ENCODE measurements at places on chromosomes 7 and 10. TPM values are rescaled to one million over a fixed set of nuclear protein-coding genes. Genes with fewer than 3 reads are reported as not detected.

Gene BAMBI
- total RNA-seq: 3.5 TPM

- no peak for DNase-seq
These were observed 30.6 kb upstream of the SEMA3C start for GRCh38 chr7:80949449-80949848.

- no peak for DNase-seq
These were observed 343.7 kb downstream of the TCERG1L start for GRCh38 chr10:130967784-130968183.

DNA sequence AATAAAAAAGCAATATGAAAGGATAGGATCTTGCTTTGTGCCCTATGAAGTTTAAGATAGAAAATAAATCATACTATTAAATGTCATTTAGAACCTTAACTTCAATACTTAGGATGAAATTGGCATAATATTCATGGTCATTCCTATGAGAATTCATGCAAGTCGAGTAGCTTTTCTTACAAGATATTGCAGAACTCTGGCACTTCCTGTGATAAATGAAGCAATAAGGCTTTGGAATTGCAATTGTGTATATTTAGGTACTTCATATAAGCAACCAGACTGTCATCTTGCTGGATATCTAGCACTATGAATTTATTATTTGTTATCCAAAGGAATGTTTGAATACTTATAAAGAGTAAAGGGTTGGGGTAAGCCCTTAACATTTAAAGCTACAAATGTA is 116.5 kb downstream of the ZNF438 start:
- no peak for DNase-seq

DNA sequence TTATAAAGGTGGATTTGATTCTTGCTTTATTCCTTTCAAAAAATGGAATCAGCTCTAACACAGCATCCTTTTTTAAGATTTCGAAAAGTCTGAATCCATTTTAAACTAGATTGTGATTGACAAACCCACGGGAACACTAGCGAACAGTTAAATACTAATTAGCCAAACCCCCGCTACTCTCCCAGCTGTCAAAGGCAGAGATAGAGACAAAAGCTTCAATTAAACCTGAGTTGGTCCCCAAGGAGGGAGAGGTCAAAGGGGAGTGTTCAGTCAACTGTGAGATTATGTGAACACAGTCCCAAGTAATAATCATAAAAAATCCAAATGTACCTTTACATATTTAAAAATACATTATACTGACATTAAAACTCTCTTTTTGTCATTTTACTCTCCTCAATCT is 65.7 kb upstream of the TBX20 start:
- no peak for DNase-seq

Gene SLK
- total RNA-seq: 24.6 TPM

DNA sequence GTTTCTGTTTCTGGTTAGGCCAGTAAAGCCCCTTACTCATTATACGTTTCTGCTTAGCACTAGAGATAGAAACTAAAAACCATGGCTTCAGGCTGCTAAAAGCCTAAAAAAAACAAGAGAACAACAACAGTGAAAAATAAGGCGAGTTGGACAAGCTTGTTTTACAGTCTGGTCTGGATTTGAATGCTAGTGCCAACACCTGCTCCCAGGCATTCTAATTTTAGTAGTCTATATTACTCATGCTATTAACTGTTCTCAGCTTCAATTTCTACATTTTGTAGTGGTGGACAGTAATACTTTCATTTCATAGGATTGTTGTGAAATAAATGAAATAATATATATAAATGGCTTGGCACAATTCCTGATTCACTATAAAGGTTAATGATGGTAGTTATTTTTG is 108.5 kb downstream of the HBP1 start:
- DNase-seq: no peak

Gene MEOX2
- total RNA-seq: not detected

DNA sequence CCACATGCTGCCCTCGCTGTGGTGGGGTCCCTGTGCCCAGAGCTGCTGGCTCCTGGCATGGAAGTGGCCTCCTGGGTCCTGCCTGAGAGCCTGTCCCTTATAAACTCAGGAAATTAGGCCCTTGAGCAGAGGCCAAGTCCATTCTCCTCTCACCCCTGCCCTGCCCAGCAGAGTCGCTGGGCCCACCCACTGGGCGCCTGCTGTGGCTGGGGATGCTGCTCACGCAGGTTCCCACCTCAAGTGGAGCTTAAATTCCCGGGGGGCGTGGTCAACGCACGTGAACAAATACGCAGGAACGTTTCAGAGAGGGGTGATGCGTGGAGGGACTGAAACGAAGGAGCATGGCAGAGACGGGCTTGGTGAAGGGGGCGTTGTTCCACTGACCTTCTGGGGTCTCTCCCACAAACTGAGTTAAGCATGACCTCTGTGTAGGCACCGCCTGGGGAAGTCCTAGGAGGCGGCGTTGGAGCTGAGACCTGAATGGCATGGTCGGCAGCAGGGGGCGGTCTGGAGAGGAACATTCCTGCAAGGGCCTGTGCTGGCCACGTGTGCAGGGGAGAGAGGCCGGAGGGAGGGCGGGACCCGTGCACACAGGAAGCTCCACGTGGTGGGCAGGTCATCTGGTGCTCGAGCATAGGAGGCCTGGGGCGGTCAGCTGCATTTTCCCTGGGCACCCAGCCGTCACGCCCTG is 27.9 kb downstream of the FAM20C start:
- no peak for DNase-seq

DNA sequence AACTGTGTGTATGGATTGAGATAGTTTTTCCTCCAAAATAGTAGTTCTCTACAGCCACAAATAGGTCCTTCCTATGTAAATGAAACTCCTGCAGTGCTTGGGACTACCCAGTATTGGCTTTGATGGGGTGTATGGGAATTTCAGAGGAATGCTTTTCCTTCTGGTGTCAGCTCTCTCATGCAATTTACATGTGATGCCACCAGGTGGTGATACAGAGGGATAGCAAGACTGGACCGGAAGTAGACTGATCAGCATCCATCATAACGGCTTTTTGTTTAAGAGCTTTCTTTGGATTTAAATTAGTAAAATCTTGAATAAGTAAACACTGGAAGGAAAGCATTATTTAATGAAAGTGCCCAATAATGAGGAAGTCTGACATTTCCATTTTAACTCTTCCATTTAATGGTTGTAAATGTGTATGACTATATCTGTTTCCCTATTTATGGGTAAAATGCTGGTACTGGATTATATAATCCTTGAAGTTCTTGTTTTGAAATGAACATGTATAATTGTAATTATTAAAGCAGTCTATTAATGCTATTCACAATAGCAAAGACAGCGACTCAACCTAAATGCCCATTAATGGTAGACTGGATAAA is 22.7 kb downstream of the DYNC1I1 start:
- no peak for DNase-seq

DNA sequence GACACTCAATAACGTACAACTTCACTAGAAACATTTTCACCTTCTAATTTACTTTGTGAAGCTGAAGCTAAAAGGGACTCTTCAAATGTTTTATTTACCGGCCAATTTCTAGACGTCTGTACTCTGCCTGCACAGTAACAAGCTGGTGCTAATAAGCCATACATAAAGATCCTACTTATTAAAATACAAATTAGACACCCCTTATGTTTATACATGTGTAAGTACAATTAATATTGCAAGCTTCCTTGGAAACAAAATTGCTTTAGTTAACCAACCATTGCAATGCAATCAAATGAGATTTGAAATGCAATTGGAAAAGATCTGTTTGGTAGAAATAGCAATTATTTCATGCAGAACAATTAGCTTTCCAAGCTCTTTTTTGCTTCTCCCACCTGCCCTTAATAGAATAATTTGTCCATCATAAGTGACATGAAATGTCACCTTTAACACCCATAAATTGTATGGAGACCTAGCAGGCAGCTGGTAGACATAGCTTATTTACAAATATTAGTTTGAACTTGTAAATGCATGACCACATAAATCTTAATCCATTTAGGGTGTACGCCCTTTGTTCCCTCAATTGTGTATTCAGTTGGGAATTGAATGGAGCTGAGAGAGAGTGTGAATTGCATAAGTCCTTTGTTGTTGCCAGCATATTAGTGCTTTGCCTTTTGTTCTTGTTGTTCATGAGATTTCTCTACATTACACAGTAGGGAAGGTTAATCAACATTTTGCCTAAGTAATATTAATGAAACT is 277.1 kb downstream of the CACNA2D1 start:
- DNase-seq: no peak

DNA sequence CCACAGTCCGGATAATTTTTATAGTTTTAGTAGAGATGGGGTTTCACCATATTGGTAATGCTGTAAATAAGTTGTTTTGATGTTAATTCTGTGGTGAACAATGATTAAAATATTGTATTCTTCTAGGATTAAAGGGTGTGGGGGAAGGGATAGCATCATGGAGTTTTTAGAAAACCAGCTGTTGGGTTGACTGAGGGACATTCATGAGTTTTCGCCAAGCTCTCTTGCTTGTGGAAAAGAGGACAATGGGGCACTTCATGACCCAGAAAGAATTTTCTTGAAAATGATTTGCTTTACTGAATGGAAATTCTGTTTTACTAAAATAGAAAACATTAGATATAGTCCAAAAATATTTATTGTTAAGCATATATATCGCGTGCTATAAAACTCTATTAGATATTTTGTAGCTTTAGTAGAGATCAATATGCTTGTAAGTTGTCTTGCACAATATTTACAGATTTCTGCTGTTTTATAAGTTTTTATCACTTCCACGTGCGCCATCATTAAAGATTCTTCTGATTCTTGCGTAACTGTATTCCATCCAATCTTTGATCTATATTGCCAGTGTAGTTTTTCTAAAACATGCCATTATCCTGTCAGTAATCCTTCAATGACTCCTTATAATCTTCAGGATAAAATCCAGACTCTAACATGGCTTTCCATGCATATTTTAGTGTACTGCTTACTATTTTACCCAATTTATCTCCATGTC is 41.8 kb downstream of the LCOR start:
- no peak for DNase-seq

GRCh38 chr7:140403878-140404564 is at the start of gene RAB19:
Gene RAB19, plus strand, starts transcription at chr7:140404058. Its CDS starts 3,589 bp downstream, at chr7:140407647.
- peak; percentile 31 for DNase-seq

Gene LLCFC1
- total RNA-seq: not detected

- no peak for DNase-seq
These were observed 45.2 kb downstream of the PARP12 start for GRCh38 chr7:140017543-140017942.

Gene IQUB
- total RNA-seq: not detected

Gene MKI67
- 1.9 TPM for total RNA-seq

GRCh38 chr10:120657371-120657770 is 193.8 kb upstream of the WDR11 start:
- no peak for DNase-seq

Gene SUFU
- 4.2 TPM for total RNA-seq

DNA sequence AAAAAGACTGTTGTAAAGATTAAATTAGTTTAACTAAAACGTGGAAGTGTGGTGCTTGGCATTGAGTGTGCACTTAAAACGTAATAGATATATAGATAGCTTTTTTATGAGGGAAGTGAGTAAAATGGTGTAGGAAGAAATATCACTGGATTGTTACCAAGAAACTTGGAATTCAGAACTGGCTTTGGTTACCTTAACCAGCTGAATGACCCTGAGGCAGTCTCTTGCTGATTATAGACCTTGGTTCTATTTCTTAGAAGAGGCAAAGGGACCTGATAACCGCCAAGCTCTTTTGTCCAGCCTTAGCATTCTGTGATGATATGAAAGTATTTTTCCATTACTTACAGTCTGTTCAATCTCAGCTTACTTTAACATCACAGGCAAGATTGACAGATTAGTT is 3.8 kb downstream of the REEP3 start:
- no peak for DNase-seq

Gene MUC12
- not detected for total RNA-seq

DNA sequence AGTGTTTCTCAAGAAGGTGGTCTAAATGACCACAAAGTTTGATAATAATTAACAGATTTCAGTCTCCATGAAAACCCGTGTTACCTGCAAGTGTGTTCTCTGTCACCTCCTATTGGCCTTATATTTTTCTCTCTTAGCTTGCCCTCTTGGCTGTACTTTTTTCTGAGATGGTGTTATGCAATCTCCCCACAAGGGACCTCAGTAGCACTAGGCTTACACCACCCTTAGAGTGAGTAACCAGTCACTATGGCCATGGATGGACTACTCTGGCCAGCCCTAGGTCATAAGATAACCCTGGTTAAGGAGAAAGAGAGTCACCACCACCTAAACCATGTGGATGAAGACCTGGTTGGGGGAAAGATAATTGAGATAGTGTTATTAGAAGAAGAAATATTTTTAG is 76.8 kb downstream of the NPSR1 start:
- DNase-seq: no peak

DNA sequence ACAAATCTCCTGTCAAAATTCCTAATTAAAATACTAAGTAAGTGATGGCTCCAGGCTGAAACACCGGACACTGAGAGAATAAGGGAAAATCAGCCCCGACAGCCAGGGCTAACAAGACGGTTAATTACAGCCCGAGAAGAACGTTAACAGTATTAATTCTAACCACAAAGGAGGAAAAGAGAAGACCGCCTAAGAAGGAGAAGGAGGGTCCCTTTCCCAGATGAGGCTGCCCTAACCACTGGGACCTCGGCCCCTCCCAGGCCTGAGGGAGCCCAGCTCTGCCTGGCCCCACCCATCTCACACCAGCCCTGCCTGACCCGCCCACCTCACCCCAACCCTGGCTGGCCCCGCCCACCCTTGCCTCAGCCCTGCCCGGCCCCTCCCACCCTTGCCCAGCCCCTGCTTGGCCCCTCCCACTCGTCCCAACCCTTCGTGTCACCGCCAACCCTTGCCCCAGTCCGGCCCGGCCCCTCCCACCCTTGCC is 51.3 kb downstream of the PWWP2B start:
- DNase-seq: peak; percentile 50

GRCh38 chr7:11469028-11469745 is 362.8 kb downstream of the THSD7A start:
- DNase-seq: no peak

DNA sequence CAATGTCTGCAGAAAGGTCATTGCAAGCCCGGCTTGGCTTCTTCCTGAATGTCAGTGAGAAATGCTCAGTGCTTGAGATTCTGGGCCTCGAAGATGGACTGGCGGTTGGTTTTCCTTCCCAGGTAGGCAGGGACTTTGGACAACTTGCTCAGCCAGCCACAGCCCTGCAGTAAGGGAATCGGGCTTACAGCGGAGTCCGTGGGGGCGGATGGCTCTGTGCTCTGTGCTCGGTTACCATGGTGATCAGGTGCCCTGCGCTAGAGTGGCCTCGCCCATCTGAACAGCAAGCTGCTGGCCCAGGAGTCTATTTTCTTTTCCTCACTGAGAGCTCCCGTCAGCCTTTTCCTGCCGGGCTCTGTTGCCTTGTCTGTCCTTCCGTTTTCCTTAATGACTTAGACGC is 77.8 kb upstream of the SH2B2 start:
- DNase-seq: no peak

GRCh38 chr10:571166-571565 is 118.3 kb downstream of the DIP2C start:
- DNase-seq: no peak

Gene STYXL1
- 6.4 TPM for total RNA-seq

GRCh38 chr10:131748831-131749766 is 151.7 kb upstream of the PPP2R2D start:
- DNase-seq: no peak

DNA sequence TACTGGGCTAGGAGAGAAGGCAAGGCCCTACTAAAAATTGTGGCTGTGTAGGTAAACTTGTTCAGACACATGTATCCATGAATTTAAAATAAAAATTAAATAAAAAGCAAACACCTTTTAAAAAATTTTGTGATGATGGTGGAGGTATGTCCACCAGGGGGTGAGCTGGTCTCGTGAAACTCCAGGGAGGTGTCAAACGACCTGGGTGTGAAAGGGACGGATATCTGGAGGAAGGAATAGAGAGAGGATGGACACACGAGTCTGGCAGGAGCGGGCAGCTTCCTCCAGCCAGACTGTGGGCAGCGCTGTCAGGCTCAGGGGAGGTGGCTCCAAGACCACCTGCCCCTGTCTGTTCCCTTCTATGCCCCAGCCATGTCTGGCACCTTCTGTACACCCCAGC is 34.8 kb upstream of the DMBT1 start:
- no peak for DNase-seq

Data from CD8-positive, alpha-beta T cell (primary cell).